ENCODE measurements at places on chromosomes 4 and X.

DNA sequence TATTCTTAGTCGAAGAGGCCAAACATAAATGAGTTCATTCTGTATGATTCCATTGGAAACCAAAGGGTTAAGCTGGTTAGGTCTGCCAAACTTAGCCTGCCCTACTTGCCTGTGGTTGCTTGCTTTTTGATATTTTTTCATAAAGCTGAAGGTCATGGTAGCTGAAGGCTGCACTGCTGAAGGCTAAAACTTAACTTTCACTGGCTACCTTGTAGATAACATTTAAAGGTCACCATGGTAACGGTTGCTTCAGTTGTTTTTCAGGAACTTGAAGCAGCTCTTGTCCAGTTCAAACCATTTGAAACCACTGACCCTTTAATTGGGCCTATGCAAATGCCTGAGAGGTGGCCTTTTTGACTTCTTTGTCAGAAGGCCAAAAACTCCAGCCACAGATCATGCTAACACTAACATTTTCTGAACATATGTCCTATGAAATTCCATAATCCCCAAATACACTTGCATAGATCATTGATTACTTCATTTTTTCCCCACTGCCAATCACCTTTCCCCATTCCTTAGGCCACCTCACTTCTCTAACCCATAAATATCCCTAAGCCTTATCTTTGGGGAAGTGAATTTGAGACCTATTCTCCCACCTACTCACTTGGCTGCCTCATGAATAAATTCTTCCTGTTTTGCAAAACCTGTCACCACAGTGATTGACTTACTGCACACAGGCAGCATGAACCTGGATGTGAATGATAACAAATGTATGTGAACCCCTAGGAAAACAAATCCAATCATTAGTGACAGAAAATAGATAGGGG lies 10.7 kb upstream of the SMIM10L2A start:
- DNase-seq = no peak

DNA sequence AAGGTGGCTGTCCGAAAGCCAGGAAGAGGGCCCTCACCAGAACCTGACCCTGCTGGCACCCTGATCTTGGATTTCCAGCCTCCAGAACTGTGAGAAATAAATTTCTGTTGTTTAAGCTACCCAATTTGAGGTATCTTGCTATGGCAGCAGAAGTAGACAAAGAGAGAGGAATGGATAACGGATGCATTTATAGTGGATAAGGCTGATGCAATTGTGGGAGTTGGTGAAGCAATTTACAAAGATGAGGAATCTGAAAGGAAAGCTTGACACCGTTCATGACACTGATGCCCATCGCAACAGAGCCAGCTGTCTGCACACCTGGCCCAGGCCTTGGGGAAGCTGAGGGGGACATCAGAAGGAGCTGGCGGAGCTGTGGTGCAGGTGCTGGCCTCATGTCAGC lies 35.7 kb upstream of the MSL3 start:
- DNase-seq = no peak

GRCh38 chrX:137568741-137569469 lies 3.0 kb downstream of the ZIC3 start:
- DNase-seq = no peak

GRCh38 chrX:51860679-51861078 lies 32.7 kb upstream of the MAGED1 start:
- no peak for DNase-seq

DNA sequence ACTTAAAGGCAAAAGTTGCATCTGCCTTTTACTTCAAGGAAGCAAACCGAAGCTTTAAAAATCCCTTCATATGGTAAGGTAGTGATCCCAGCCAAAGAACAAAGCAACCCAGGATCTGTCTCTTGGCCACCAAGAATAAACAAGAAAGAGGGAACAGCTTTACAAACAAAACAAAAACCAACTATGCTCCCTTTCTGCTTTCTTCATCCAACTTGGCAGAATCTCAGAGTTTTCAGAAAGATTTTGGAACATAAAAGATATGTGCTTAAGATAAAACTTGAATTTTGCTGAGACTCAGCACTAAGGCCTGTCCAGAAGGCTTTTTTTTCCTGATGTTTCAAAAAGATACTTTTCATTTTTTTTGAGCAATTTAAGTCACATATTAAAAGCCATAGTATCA lies 94.0 kb downstream of the COL4A6 start:
- no peak for DNase-seq

GRCh38 chrX:107678957-107679740 lies 50.8 kb downstream of the PRPS1 start:
- peak; percentile 74 for DNase-seq

DNA sequence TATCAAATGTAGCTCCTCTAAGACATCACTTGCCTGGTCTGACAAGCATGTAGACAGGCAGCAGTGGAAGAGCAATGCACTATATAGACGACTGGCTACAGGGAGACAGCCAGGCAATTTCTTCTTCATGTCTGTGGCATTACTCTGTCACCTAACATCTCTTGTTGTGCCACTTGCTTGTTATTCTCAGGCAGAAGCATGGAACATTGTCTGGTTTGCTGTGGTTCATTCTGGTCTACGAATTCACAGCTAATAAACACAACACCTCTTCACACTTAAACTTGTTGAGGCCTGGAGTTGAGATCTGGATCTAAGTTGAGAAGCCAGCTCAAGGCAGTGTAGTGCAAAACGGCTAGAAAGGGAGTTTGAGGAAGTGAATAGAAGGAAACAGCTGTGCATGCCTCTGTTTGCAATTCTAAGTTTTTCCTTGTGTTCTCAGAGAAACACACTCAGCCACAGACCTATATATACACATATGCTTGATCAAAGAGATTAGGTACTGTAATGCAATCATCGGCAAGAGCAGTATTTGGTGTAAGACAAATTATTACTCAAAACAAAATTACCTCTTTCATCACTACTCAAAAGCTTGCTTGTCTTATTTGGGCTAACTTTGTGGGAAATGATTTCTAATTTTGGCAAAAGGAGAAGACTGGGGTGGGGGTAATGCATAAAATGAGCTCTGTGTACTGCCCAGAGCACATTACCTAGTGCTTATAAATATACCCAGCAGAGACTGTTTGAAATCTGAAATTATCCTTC lies 243.8 kb downstream of the PPP3CA start:
- no peak for DNase-seq

Data from activated T-cell treated with anti-CD3 and anti-CD28 coated beads, Interleukin-2, amount 50 U/mL, for 1 hour (primary cell).